Osteoblast (primary cell): ENCODE measurements at places on chromosomes 2 and 18. TPM values are rescaled to one million over a fixed set of nuclear protein-coding genes. Genes with fewer than 3 reads are reported as not detected.

The MRPS5 gene
- 27.1 and 29.2 TPM in 2 replicates for total RNA-seq

The KCNJ13 gene
- total RNA-seq, result not detected in 2 replicates

DNA sequence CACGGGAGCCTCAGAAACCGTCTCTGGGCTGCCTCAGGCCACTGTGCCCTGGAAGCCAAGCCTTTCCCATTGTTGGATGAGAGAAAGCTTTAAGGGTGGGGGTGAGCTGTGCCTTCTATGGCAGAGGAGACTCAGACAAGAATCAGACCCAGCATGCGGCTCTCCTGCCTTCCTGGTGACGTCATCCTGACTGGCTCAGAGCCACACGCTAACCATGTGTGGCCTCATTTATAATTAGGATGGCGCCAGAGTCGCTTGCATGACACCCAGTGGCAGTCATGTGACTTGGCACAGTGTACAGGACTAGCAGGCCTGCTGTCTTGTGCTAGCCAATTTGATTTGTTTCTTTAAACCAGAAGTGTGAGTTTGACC is 99.1 kb downstream of the SH3BP4 start:
- peaks cover 15% of the 10 kb centered on the region for H3K4me1 ChIP-seq
- DNase-seq, result peak; percentile 94
- peaks cover 86% of the 10 kb centered on the region for H3K36me3 ChIP-seq
- no peaks in the 10 kb centered on the region for H3K27me3 ChIP-seq
- H3K4me3 ChIP-seq, result no peak overlapping the region
- H3K27ac ChIP-seq, result peak overlapping the region; percentile 89

DNA sequence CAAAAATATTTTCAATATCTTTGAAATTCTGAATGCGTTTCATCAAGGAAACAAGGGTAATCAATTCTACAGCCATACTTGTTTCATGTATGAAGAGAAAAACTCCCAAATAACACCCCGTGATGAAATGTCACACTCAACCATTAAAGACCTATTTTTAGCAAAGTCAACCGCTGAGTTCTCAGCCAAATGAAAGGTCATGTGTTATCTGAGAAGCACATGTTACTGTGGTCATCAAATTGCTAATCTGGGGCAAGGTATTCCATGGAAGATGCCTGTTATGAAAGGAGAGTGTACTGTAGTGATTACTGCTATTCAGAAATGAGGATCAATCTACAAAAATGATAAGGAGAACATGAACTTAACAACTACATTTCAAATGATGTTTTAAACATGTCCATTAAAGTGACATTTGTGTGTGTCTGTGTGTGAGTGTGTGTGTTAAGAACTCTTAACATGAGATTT is 126.7 kb downstream of the BCL2 start:
- no peak overlapping the region for H3K27ac ChIP-seq
- H3K4me1 ChIP-seq, result no peaks in the 10 kb centered on the region
- H3K36me3 ChIP-seq, result no peaks in the 10 kb centered on the region
- no peak overlapping the region for H3K4me3 ChIP-seq

DNA sequence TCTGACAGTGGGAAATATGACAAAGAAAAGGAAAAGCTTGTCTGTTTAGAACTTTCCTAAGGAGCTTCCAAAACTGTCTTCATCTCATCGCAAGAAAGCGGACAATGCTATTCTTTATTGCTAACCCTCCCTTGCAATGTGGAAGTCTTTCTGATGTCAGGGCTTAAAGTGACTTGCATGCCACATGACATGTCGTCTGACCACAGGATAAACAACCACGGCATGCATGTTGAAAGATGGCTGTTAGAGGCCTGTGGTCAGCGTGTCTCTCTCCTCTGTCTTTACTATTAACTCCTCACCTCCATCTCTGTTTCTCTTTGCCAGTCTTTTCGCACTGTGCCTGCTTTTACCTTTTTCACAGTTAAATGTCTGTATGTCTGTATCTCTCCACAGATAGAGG is 389.8 kb downstream of the LNPK start:
- H3K27me3 ChIP-seq, result no peaks in the 10 kb centered on the region
- no peak for DNase-seq
- no peak overlapping the region for H3K27ac ChIP-seq
- H3K4me3 ChIP-seq, result no peak overlapping the region
